Fibroblast of lung (primary cell): ENCODE measurements at places on chromosomes 12 and 14. TPM values are rescaled to one million over a fixed set of nuclear protein-coding genes. Genes with fewer than 3 reads are reported as not detected.

CLEC6A gene
- total RNA-seq = not detected in 2 replicates

PTPRQ gene
- 0.77 and 1.3 TPM in 2 replicates for total RNA-seq

OR6C2 gene
- not detected in 2 replicates for total RNA-seq

BMP4 gene
- 27.2 and 77.5 TPM in 2 replicates for total RNA-seq

PPTC7 gene
- 4.9 and 6.9 TPM in 2 replicates for total RNA-seq

CDKL1 gene
- total RNA-seq = 14.1 and 22.8 TPM in 2 replicates

DENND5B gene
- 3.6 and 5.3 TPM in 2 replicates for total RNA-seq

GRCh38 chr12:1277905-1278304 lies 286.9 kb downstream of the ERC1 start:
- no peak for DNase-seq
- H3K4me1 ChIP-seq = peaks cover 9% of the 10 kb centered on the region
- no peak overlapping the region for H3K4me3 ChIP-seq
- no peaks in the 10 kb centered on the region for H3K36me3 ChIP-seq
- no peaks in the 10 kb centered on the region for H3K27me3 ChIP-seq

GRCh38 chr12:119354172-119354571 lies 19.6 kb downstream of the CCDC60 start:
- H3K27ac ChIP-seq = no peak overlapping the region
- no peak overlapping the region for H3K4me3 ChIP-seq
- no peaks in the 10 kb centered on the region for H3K36me3 ChIP-seq
- no peak for DNase-seq
- no peaks in the 10 kb centered on the region for H3K27me3 ChIP-seq

GRCh38 chr12:54725233-54725843 lies 77.2 kb upstream of the DCD start:
- no peak for DNase-seq
- H3K27me3 ChIP-seq = no peaks in the 10 kb centered on the region
- H3K36me3 ChIP-seq = no peaks in the 10 kb centered on the region
- H3K4me1 ChIP-seq = no peaks in the 10 kb centered on the region

DNA sequence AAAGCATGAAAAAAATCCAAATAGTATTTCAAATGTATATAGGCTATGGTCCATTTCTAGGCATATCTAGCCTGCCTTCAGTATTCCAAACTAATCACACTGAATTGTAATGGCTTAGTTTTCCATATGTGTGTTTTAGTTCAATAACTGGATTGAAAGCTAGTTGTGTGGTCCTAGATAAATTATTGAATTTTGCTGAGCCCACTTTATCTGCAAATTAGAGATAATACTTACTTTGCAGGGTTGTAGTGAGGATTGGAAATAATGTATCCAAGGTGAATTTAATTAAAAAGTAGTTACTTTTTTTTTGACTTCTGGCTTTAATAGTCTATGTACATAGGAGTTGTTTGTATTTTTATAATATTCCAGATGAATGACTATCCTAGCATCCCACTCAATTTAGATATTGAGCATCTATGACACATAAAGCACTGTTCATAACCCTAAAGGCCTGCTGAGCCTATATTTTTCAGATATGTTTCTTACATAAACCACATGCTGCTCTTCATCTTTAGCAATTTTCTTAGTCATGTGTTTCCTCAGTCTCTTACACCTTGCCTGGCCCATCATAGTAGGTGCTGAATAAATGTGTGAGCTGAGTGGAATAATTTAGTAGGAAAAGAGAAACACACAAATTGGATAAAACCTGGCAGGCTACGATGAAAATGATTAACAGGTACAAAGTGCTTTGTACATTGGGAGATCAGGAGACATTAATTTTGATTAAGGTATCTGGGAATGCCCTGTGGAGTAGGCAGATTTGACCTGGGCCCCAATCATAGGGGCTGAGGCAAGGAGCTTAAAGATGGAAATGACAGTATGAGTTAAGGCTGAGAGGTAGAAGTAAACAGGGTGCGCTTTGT lies 1.1 kb upstream of the ATP23 start:
- no peak overlapping the region for H3K27ac ChIP-seq
- no peaks in the 10 kb centered on the region for H3K27me3 ChIP-seq
- DNase-seq = no peak
- H3K4me3 ChIP-seq = peak overlapping the region; percentile 63

DNA sequence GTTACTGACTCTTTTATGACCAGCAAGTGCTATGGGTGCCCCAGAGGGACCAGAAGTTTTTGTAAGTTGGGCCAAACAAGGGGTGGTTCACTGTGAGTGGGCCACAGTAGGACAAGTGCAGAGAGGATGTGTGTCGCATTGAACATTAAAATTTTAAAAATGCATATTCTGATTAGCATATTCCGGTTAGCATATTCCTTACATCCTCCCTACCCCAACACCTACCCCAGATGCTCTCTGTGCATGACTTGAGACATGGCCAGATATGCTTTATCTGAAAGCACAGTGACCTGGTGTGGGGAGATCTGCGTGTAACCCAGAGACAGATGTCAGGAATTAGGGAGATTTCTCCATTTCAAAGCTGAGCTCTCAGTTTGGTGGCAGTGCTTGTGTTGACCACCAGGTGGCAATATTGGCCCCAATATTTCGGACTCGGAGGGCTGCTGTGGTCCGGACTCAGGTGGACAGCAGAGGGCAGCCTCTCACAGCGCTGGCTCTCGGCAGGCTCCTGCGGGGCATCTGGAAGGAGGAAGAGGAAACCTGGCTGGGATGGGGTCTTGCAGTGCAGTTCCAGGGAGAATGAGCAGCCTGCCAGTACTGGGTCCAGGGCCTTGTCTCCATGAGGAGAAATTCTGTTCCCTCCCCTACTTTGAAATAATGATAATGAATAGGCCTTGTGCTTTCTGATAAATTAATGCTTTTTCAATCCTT lies 1.6 kb upstream of the CEBPE start:
- H3K27me3 ChIP-seq = no peaks in the 10 kb centered on the region
- H3K4me1 ChIP-seq = peaks cover 3% of the 10 kb centered on the region
- H3K36me3 ChIP-seq = no peaks in the 10 kb centered on the region

- no peak overlapping the region for H3K4me3 ChIP-seq
- no peaks in the 10 kb centered on the region for H3K4me1 ChIP-seq
- H3K36me3 ChIP-seq = no peaks in the 10 kb centered on the region
- DNase-seq = no peak
- H3K27me3 ChIP-seq = peaks cover 3% of the 10 kb centered on the region
Measured at GRCh38 chr14:53735916-53736315, 220.7 kb downstream of the BMP4 start.

- peak; percentile 3 for DNase-seq
- H3K4me1 ChIP-seq = no peaks in the 10 kb centered on the region
- no peak overlapping the region for H3K27ac ChIP-seq
- H3K4me3 ChIP-seq = no peak overlapping the region
Measured at GRCh38 chr14:70392676-70393075, 24.2 kb downstream of the SYNJ2BP start.

- H3K27me3 ChIP-seq = no peaks in the 10 kb centered on the region
- H3K36me3 ChIP-seq = no peaks in the 10 kb centered on the region
- H3K27ac ChIP-seq = no peak overlapping the region
- peak; percentile 31 for DNase-seq
- no peaks in the 10 kb centered on the region for H3K4me1 ChIP-seq
Measured at GRCh38 chr12:20404576-20405346, 36.4 kb downstream of the PDE3A start.

- DNase-seq = no peak
- H3K27ac ChIP-seq = no peak overlapping the region
- no peak overlapping the region for H3K4me3 ChIP-seq
Measured at GRCh38 chr14:54920052-54920451, 17.4 kb upstream of the GCH1 start.

- H3K4me3 ChIP-seq = no peak overlapping the region
- no peaks in the 10 kb centered on the region for H3K36me3 ChIP-seq
- H3K27ac ChIP-seq = no peak overlapping the region
- no peak for DNase-seq
- no peaks in the 10 kb centered on the region for H3K27me3 ChIP-seq
Measured at GRCh38 chr12:8628731-8629130, 16.1 kb upstream of the AICDA start.

DNA sequence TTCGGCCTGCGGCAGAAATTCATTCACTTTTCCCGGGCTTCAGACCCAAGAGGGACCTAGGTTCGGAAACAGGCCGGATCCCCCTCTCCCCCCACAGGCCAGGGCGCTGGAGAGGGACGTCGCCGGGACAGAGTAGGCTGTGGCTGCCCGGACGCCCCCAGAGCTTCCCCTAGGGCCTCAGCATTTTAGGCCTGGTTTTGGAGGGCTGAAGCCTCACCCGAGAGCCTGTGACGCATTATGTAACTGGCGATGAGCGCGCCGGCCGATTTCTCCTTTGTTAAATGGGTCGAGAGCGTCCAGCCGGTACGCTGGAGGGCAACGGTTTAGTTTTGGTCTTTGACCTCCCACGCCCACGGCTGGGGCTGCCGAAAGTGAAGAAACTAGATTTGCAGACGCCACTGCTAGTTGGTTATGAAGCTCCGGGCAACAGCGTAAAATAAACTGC lies 657 bp downstream of the PEBP1 start:
- H3K36me3 ChIP-seq = peaks cover 7% of the 10 kb centered on the region
- peak; percentile 53 for DNase-seq
- peak overlapping the region; percentile 86 for H3K27ac ChIP-seq
- peaks cover 2% of the 10 kb centered on the region for H3K4me1 ChIP-seq

GRCh38 chr12:112418273-112418607 lies 507 bp upstream of the PTPN11 start:
- H3K27me3 ChIP-seq = no peaks in the 10 kb centered on the region
- peak overlapping the region; percentile 92 for H3K27ac ChIP-seq
- H3K4me3 ChIP-seq = peak overlapping the region; percentile 81
- no peak for DNase-seq
- H3K4me1 ChIP-seq = peaks cover 4% of the 10 kb centered on the region

- no peak overlapping the region for H3K27ac ChIP-seq
- no peak for DNase-seq
- no peak overlapping the region for H3K4me3 ChIP-seq
- peaks cover 2% of the 10 kb centered on the region for H3K4me1 ChIP-seq
- no peaks in the 10 kb centered on the region for H3K36me3 ChIP-seq
- no peaks in the 10 kb centered on the region for H3K27me3 ChIP-seq
Measured at GRCh38 chr12:90982170-90982569, 22.6 kb downstream of the EPYC start.

DNA sequence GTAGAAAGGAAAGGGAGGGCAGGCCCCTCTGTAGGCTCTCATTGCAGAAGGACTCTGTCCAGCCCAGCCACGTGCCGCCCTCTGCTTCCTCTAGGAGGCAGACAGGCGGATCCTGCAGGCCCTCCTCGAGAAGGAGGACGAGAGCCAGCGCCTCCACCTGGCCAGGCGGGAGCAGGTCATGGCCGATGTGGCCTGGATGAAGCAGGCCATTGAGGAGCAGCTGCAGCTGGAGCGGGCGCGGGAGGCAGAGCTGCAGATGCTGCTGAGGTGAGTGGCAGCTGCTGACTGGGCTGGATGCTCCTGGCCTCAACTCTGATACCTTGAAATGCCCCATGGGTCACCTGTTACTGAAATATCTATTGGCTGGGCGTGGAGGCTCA lies 10.9 kb downstream of the TCHP start:
- no peak overlapping the region for H3K27ac ChIP-seq
- peak; percentile 18 for DNase-seq
- H3K4me3 ChIP-seq = no peak overlapping the region
- peaks cover 37% of the 10 kb centered on the region for H3K36me3 ChIP-seq
- no peaks in the 10 kb centered on the region for H3K27me3 ChIP-seq
- no peaks in the 10 kb centered on the region for H3K4me1 ChIP-seq

DNA sequence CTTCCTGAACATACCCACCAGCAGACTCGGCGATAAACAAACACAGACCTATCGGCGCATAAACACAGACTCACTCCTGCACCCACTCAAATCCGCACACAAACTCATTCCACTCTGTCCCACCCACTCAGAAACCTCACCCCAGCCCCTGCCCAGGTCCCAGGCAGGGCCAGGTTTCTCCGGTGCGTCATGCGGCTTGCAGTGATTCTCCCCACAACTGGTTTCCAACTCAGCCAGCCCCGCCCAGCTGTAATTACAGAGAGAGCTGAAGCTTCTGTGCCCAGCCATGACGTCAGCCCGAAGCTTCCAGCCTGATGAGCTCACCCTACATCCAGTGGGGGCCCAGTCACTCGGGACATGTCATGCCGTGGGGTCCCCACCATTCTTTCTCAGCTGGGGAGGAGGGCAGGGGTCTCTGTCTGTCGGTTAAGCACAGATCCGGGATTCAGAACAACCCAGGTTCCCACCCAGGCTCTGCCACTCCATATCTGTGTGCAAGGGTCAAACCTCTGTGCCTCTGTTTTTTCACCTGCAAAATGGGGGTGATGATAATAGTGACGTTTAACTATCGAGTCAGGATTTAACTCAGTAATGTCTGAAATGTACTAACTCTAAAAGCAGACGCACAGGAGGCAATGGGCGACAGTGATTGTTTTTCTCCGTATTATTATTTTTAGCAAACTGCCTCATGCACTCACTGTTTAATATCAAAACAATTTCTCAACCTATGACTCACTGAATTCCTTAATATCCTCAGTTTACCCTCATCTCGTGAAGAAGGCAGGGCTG lies 2.3 kb upstream of the HSPB8 start:
- DNase-seq = peak; percentile 94
- H3K4me3 ChIP-seq = peak overlapping the region; percentile 15
- H3K36me3 ChIP-seq = no peaks in the 10 kb centered on the region
- peaks cover 17% of the 10 kb centered on the region for H3K4me1 ChIP-seq
- H3K27me3 ChIP-seq = peaks cover 5% of the 10 kb centered on the region

GRCh38 chr14:22848351-22849164 lies 12.2 kb downstream of the MMP14 start:
- H3K27me3 ChIP-seq = no peaks in the 10 kb centered on the region
- no peak overlapping the region for H3K4me3 ChIP-seq
- peak overlapping the region; percentile 100 for H3K27ac ChIP-seq
- H3K4me1 ChIP-seq = peaks cover 64% of the 10 kb centered on the region
- H3K36me3 ChIP-seq = peaks cover 29% of the 10 kb centered on the region

- no peaks in the 10 kb centered on the region for H3K27me3 ChIP-seq
- no peaks in the 10 kb centered on the region for H3K36me3 ChIP-seq
- no peak overlapping the region for H3K4me3 ChIP-seq
- no peak for DNase-seq
- H3K4me1 ChIP-seq = no peaks in the 10 kb centered on the region
- no peak overlapping the region for H3K27ac ChIP-seq
Measured at GRCh38 chr12:73445658-73446324, 1091.8 kb upstream of the ATXN7L3B start.

DNA sequence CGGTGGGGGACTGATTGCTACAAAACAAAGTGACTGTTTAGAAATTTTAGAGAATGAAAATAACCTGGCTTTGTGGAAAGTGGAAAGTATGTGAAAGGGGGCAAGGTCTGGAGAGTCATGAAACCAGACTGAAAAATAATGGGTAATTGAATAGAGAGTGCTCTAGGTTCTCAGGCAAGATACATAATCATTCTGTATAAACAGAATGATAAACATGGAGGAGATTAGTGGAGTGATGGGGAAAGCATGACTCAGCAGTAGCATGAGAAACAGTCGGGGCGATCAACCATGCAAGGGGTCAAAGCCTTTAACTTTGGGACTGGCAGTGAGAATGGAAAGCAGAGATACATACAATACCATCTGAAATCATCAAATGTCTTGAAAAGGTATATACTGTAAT lies 332.5 kb downstream of the CCER1 start:
- peak; percentile 64 for DNase-seq

DNA sequence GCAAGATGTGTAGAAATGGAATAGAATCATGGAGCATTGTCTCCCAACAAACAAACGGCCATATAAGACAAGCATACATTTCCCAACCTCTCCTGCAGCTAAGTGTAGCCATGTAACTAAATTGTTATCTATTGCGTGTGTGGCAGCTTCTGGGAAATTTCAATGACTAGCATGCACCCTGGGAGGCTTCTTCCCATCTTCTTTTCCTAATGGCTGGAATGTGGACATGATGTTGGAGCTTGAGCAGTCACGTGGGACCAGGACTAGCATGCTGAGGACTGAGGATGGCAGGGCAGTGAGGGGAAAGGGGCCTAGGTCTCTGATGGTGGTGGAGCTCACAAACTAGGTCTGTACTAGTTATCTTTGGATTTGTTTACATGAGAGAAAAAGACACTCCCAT lies 21.7 kb upstream of the CTDSP2 start:
- no peak overlapping the region for H3K27ac ChIP-seq
- H3K4me3 ChIP-seq = no peak overlapping the region
